Activated CD8-positive, alpha-beta T cell treated with anti-CD3 and anti-CD28 coated beads, Interleukin-2, amount 10 ng/mL, durations not matched to agents 7 days and 5 days (primary cell): ENCODE measurements at places on chromosomes 7 and 10. TPM values are rescaled to one million over a fixed set of nuclear protein-coding genes. Genes with fewer than 3 reads are reported as not detected.
A peak's percentile ranks its signal among the peaks of the same experiment; 100 is the strongest.

DNA sequence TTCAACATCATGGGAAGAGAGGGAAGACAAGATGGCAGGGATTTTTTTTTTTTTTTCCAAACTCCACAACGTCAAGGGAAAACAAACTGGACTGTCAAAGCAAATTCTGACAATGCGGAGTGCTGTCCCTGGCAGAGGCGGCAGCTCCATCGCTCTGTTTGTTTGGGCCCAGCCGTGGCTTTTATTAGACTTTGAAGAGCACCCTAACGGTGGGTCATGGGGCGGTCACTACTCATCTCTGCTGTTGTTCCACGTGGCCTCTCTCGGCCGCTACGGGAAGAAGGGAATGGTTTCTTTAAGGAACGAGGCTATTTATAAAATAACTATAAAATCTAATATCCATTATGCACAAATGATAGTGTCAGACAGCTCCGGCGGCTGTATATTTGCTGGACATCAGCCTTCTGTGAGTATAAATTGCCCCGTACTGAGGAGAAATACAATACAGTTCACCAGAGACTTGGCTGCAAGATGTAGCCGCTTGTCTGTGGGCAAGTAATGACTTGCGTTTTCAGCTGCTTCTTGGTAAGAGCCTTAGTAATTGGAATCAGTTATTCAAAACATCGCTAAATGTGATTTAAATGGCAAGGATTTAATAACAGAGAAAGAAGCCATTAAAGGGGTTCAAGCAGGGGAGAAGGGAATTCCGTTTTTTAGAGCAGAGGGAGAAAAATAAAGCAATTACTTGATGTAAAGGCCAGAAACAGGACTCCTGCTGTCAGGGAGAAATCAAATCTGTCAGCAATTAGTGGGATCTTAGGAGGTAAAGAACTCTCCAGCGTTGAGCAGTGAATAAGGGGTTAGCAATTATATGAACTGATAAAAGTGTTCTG is 61.7 kb upstream of the RAB11FIP2 start:
- no peak for DNase-seq
- H3K4me1 ChIP-seq, result peaks cover 33% of the 10 kb centered on the region
- H3K4me3 ChIP-seq, result no peak overlapping the region
- H3K27ac ChIP-seq, result no peak overlapping the region

Gene PNLIPRP2
- not detected for total RNA-seq

DNA sequence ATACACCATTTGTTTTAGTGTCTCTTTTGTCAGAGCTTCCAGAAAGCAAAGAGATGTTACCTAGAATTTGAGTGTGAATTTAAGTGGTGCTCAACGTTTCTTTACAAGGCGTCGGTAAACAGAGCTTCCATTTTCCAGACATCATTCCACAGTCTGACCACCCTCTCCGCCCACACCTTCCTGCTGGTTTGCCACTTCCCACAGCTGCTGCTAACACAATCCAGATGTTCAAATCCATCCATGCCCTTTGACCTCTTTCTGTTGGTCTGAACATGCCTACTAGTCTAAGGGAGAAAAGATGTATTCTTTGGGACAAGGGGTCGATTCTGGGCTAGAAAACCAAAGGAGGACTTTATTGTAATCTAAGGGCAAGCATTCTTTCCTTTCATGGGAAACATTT is 86.1 kb downstream of the FAM107B start:
- H3K36me3 ChIP-seq, result no peaks in the 10 kb centered on the region
- no peak overlapping the region for H3K4me3 ChIP-seq
- peaks cover 4% of the 10 kb centered on the region for H3K4me1 ChIP-seq

DNA sequence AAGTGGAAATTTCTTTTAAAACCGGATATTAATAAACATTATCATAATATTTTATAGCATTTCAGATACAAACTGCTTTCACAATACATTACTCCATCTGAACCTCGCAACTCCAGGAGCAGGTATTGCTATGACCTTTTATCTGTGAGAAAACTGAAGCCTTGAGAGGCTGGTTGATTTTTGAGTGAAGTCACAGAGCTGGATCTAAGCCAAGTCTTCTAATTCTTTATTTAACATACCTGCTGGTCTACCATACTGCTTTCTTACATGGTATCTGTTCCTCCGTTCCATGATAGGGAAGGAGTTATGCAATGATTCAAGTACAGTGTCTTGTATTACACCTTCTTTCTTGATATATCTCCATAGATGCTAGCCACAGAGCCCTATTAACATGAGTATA is 37.4 kb upstream of the ITGB8 start:
- H3K27me3 ChIP-seq, result no peaks in the 10 kb centered on the region
- H3K4me1 ChIP-seq, result no peaks in the 10 kb centered on the region
- no peak overlapping the region for H3K27ac ChIP-seq
- no peak overlapping the region for H3K4me3 ChIP-seq
- no peaks in the 10 kb centered on the region for H3K36me3 ChIP-seq
- DNase-seq, result no peak

GRCh38 chr10:64976150-64976549 is 1454.9 kb downstream of the REEP3 start:
- H3K4me3 ChIP-seq, result no peak overlapping the region
- H3K27me3 ChIP-seq, result no peaks in the 10 kb centered on the region
- no peak overlapping the region for H3K27ac ChIP-seq
- H3K36me3 ChIP-seq, result no peaks in the 10 kb centered on the region
- no peak for DNase-seq
- H3K4me1 ChIP-seq, result no peaks in the 10 kb centered on the region

DNA sequence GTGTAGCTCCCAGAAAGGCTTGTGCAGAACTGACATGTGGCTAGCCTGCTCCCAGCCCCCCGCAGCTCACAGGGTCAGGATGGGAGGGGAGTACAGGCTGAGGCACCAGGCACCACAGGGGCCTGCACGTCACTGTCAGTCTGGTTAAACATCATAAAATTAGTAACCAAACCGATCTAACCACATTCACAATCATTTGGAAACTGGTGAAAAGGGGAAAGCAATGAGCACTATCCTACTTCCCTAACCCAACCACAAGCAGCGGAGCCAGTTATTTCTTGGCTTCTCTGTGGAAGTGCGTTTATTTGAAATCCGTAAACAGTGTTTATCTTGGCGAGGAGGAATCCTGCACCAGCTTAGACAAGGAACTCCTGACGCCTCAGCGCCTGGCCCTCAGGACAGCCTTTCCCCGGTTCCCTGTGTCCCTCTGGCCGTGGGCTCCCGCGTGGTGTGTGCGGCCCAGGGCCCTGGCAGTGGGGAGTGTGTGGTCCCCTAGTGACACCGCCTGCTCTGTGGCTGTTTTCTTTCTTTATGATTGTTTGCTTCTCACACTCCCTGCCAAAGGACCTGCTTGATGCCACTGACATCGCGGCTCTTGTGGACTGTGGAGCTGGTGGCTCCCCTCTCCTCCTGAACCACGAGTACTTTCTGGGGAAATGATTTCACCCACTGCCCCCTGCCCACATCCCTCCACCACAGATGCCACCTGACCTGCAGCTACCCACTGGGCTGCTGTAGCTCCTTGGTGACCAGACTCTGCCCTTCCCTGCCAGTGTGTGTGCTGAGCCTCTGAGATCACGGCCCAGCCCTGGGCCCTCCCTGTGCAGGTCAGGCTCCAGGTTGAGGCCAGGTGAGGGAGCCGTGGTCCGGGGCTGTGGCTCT is 38.0 kb downstream of the INPP5A start:
- no peak overlapping the region for H3K4me3 ChIP-seq
- peak overlapping the region; percentile 8 for H3K27ac ChIP-seq
- DNase-seq, result peak; percentile 41
- H3K4me1 ChIP-seq, result peaks cover 17% of the 10 kb centered on the region
- H3K27me3 ChIP-seq, result peaks cover 10% of the 10 kb centered on the region
